Naive B cell (primary cell): ENCODE measurements at places on chromosomes 12 and 14.

DNA sequence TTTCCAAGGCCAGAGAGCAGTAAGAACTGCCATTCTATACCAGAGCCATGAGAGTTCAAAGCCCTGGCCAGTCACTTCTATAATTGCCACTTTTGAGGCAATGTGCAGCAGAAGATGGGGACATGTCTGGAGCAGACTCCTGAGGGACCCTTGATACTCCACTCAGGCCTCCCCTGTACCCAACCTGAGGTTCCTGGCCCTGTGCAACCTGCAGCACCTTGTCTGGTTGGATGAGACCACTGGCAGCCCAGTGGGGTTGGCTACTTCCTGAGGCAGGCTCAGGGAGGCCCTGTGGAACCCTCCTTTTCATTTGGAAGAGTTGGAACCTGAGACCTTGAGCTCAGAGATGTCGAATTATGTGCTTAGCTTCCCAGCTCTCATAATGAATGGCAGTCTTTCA, 54.4 kb downstream of the GALNT16 start:
- no peak overlapping the region for H3K4me3 ChIP-seq
- peaks cover 12% of the 10 kb centered on the region for H3K27me3 ChIP-seq

- no peaks in the 10 kb centered on the region for H3K36me3 ChIP-seq
- no peak overlapping the region for H3K27ac ChIP-seq
- H3K4me1 ChIP-seq = peaks cover 35% of the 10 kb centered on the region
- no peaks in the 10 kb centered on the region for H3K27me3 ChIP-seq
- no peak for DNase-seq
Measured at GRCh38 chr14:49882826-49883694, 9.8 kb upstream of the ARF6 start.

GRCh38 chr14:92846162-92846897, 52.2 kb downstream of the GOLGA5 start:
- H3K4me1 ChIP-seq = peaks cover 13% of the 10 kb centered on the region
- H3K4me3 ChIP-seq = no peak overlapping the region
- H3K36me3 ChIP-seq = peaks cover 5% of the 10 kb centered on the region
- no peak overlapping the region for H3K27ac ChIP-seq
- no peak for DNase-seq
- H3K27me3 ChIP-seq = no peaks in the 10 kb centered on the region

DNA sequence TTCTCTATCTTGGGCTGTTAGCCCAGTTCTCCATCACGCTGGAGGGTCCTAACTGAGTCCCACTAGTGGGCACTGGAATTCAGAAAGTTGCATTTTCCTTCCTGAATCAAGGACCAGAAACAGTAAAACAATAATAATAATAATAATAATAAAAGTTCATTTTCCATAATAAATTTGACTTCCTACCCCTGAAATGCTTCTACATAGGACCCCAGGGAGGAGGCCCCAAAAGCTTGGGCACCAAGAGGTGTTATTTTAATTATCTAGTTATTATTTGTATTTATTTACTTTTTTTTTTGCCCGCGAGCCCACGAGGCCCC, 12.4 kb downstream of the SCNN1A start:
- H3K27ac ChIP-seq = no peak overlapping the region
- H3K4me3 ChIP-seq = peak overlapping the region; percentile 64
- peaks cover 12% of the 10 kb centered on the region for H3K4me1 ChIP-seq

DNA sequence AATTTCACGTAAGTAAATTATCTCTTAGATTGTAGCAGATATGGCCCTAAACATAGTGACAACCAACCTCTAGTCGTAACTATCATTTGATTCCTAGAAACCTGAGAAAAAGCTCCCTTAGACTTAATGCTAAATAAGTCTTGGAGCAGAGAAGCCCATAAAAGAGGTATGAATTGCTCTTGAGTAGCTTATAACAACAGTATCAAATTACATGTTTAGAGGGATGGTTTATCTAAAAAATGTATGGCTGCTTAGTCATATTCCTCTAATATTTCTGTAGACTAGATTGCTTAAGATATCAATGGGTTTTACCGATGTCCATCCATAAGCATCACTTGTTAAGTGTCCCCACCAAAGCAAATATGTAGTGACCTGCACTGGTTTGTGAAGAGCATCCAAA, 259.7 kb downstream of the NELL2 start:
- no peaks in the 10 kb centered on the region for H3K36me3 ChIP-seq
- H3K27ac ChIP-seq = no peak overlapping the region
- DNase-seq = no peak

DNA sequence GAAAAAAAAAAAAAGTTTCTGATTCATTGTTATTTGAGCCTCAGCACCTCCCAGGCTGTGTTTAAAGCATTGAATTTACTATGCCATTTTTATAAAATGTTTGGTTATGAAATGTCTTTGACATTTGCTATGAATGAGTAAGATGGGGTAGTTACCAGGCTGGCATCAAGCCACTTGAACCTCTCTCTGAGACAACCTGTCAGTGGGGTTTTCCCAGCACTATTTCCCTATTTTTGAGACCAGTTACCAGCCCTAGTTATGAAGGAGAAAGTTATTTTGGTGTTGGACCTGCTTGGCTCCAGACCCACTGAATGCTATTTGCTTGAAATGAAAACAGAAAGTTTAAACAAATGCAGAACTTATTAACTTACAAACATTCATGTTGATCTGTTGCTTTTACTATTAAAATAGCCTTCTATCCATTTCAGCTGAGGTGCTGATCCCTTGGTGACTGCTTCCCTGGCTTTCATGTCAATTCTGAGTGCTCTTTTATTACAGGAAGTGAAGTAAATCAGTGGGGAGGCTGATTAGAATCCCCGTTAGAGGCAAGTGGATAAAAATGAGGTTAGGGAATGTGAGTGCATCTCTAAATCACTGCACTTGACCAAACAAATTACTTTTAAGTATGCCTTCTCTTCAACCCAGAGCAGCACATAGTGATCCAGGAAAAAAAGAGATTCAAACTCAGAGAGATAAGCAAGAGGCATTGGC, 37.8 kb downstream of the LLPH start:
- no peaks in the 10 kb centered on the region for H3K36me3 ChIP-seq
- DNase-seq = no peak
- H3K4me3 ChIP-seq = no peak overlapping the region
- peaks cover 8% of the 10 kb centered on the region for H3K27me3 ChIP-seq
- no peaks in the 10 kb centered on the region for H3K4me1 ChIP-seq
- H3K27ac ChIP-seq = no peak overlapping the region

- DNase-seq = peak; percentile 67
- peaks cover 40% of the 10 kb centered on the region for H3K27me3 ChIP-seq
- peaks cover 13% of the 10 kb centered on the region for H3K36me3 ChIP-seq
- H3K4me1 ChIP-seq = peaks cover 4% of the 10 kb centered on the region
- H3K4me3 ChIP-seq = peak overlapping the region; percentile 73
- H3K27ac ChIP-seq = no peak overlapping the region
Measured at GRCh38 chr12:109714141-109714912, 702 bp downstream of the FAM222A start.

DNA sequence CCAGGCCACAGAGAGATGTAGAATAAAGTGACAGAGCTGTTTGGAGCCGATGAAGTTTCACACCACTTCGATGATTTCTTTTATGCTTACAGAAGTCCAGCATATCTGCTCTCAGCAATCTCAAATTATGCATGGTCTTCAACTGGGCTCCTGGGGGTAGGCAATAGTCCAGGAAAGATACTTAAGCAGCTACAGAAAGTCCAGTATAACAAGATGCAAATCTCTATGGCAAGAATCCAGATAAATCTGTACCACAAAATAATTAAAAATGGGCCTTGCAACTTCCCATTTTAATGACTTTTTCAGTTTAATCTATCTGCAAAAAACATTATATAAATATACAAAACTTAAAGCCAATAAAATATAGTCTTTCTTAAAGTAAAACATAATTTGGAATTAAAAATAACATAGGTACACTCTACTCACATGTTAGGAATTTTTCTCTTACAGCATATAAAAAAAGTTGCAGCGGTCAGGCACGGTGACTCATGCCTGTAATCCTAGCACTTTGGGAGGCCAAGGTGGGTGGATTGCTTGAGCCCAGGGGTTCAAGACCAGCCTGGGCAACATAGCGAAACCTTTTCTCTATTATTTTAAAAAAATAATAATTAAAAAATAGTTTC, 20.5 kb upstream of the RAD51AP1 start:
- no peaks in the 10 kb centered on the region for H3K4me1 ChIP-seq
- H3K27ac ChIP-seq = no peak overlapping the region
- H3K4me3 ChIP-seq = no peak overlapping the region
- H3K36me3 ChIP-seq = peaks cover 26% of the 10 kb centered on the region
- DNase-seq = no peak

- H3K27me3 ChIP-seq = no peaks in the 10 kb centered on the region
- H3K27ac ChIP-seq = no peak overlapping the region
- no peaks in the 10 kb centered on the region for H3K36me3 ChIP-seq
- H3K4me1 ChIP-seq = peaks cover 6% of the 10 kb centered on the region
- peak; percentile 50 for DNase-seq
- no peak overlapping the region for H3K4me3 ChIP-seq
Measured at GRCh38 chr12:93502802-93503623, 35.7 kb downstream of the MRPL42 start.

GRCh38 chr12:108728820-108729611, 2.3 kb downstream of the CORO1C start:
- H3K36me3 ChIP-seq = no peaks in the 10 kb centered on the region
- peak overlapping the region; percentile 98 for H3K4me3 ChIP-seq
- H3K27ac ChIP-seq = no peak overlapping the region
- H3K4me1 ChIP-seq = peaks cover 55% of the 10 kb centered on the region
- H3K27me3 ChIP-seq = no peaks in the 10 kb centered on the region

GRCh38 chr12:108063192-108063591, 65.9 kb upstream of the WSCD2 start:
- no peaks in the 10 kb centered on the region for H3K36me3 ChIP-seq
- H3K4me1 ChIP-seq = no peaks in the 10 kb centered on the region
- peaks cover 26% of the 10 kb centered on the region for H3K27me3 ChIP-seq
- no peak for DNase-seq

GRCh38 chr14:68140076-68140741, 320.6 kb downstream of the RAD51B start:
- no peaks in the 10 kb centered on the region for H3K27me3 ChIP-seq
- DNase-seq = no peak
- no peak overlapping the region for H3K4me3 ChIP-seq
- H3K4me1 ChIP-seq = peaks cover 5% of the 10 kb centered on the region
- H3K27ac ChIP-seq = no peak overlapping the region
- H3K36me3 ChIP-seq = no peaks in the 10 kb centered on the region
